ENCODE measurements at places on chromosomes 3 and 15.

- DNase-seq: no peak
Measured at GRCh38 chr15:29636921-29637320, 185.3 kb downstream of the TJP1 start.

DNA sequence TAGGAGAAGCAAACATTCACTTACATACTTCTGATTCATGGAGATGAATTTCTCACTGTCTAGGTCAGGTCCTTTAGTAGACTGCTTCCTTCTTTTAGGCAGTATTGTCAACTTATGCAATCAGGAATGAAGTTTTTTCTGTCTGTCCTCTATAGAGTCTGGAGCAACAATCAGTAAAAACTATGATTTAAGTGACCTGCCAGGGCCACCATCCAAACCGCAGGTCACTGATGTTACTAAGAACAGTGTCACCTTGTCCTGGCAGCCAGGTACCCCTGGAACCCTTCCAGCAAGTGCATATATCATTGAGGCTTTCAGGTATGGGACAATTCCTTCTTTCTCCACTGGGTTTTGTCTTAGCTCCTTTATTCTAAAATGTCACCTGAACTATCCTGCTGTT is 523.1 kb downstream of the ROBO2 start:
- DNase-seq: no peak

GRCh38 chr3:160676547-160677303 is at the start of gene ARL14:
Gene ARL14, plus strand, starts transcription at chr3:160677160. Its CDS starts 187 bp downstream, at chr3:160677347.
- no peak for DNase-seq

GRCh38 chr15:39079296-39079847 is 501.5 kb upstream of the THBS1 start:
- DNase-seq: no peak

GRCh38 chr3:109072194-109072593 is 45.7 kb downstream of the MORC1 start:
- DNase-seq: no peak

GRCh38 chr3:39193391-39193790 is 996 bp upstream of the XIRP1 start:
- no peak for DNase-seq

DNA sequence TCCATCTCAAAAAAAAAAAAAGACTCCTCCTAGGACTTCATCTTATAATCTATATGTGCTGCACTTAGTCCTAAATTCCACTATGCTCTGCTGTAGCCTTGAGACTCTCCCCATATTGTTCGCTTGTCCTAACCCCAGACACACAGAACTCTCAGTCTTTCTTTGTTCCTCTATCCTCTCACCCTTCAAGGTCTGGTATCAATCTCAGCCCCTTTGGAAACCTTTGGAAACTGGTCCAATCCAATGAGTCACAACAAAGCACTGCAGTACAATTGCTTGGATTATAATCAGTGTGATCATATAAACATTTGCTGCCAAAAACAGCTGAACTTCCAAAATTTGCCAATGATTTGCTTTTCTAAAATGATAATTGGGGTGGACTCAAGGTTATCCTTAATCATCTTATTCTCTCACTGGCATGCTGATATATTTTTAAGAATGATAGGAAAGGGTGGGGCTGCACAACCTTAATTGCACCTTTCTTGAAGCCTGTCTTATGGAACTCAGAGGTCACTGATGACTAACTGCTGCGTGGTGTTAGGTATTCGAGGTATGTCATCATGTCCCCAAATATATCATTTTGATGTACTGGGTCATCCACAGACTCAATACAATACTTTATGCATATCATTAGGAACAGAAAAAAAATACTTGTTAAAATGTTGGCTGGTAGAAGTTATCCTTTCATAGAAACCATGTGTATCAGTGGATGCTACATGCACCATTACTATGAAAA is 756.7 kb downstream of the NR2F2 start:
- DNase-seq: no peak

DNA sequence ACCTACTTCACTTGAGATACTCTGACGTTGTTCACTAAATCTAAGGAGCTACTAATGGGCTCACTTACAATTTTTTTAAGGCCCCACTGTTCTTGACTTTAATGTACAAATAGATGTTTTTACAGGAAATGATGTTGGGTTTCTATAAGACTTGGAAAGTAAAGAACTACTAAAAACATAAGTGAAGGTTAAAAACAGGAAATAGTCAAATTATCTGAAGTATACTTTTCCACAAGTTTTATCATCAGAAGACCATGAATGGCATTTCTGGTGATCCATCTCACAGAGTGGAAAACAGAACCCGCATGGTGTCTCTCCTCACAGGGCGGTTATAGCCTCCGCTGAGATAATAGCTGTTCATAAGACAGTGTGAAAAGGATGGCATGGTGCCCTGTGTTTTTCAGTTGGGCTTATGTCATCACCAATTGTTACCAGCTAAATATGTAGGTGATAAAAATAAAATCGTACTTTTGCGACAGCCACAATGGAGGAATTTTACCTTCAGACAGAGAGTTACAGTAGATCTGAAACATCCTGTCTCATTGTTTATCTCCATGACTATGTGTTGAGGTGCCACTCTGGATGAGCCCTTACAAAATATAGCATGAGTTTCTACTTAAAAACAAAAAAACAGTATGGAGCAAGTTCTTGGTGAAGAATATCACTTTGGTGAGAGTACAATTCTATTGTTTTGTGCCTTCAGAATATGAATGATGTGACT is 462.4 kb downstream of the RAP2B start:
- no peak for DNase-seq

DNA sequence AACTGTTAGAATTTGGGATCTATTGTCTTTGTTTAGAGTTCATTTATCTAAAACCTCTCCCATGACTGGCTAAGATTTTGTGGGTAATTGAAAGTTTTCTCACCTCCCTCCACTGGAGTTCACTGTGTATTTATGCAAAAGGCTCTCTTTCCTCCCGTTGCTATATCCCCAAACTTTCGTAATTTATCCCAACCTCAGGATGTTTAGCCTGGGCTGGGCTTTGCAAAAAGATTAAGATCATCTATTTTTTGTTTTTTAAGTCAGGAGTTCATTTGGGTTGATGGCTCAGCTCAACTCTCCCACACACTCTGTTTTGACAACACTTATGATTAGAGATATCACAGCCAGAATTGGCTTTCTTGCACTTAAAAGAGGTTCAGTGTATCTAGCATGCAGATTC is 27.0 kb downstream of the SUCNR1 start:
- DNase-seq: no peak

DNA sequence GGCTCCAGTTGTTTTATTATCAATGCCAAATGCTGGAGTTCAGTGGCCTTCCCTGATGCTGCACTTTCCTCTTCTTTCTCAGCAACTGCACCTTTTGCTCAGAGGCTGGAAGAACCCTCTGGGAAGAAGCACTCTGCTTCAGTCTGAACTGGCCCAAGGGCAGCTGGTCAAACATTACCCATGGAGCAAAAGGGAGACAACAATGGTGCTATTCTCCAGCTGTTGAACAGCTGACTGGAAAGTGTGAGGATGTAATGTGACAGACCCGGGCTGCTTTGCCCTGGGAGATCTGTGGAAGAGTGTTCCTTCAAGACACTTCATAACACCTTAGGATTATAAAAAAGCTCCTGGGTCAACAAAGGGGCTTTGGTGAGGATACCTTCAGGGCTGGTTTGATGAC is 84.9 kb downstream of the EPHB1 start:
- DNase-seq: no peak
